Stimulated activated CD4-positive, alpha-beta T cell treated with anti-CD3 and anti-CD28 coated beads, Interleukin-12 subunit alpha, Interleukin-12 subunit beta, amount 100 ng/mL, for 48 hours (primary cell): ENCODE measurements at places on chromosomes 5 and 9.

DNA sequence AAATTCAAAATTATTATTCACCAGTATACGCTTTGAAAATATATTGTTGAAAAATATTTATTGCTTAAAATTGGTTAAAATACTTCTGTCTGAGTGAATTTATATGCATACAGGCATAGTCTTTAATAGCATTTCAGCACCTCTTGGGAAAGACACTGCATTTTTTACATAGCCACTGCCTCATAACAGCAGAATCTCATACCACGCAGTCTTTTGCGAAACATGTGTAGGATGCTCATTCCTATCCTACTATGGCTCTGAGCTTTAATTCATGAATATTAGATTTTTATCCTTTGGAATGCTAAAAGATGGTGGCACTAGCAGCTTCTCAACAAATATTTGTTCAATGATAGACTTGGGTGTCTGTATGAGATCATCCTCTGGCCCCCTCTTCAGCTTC lies 94.0 kb upstream of the SH3GL2 start:
- no peak for DNase-seq

GRCh38 chr9:79221084-79221483 lies 350.7 kb upstream of the TLE4 start:
- no peak for DNase-seq

GRCh38 chr5:61933787-61934626 lies 372.0 kb upstream of the KIF2A start:
- DNase-seq, result no peak

DNA sequence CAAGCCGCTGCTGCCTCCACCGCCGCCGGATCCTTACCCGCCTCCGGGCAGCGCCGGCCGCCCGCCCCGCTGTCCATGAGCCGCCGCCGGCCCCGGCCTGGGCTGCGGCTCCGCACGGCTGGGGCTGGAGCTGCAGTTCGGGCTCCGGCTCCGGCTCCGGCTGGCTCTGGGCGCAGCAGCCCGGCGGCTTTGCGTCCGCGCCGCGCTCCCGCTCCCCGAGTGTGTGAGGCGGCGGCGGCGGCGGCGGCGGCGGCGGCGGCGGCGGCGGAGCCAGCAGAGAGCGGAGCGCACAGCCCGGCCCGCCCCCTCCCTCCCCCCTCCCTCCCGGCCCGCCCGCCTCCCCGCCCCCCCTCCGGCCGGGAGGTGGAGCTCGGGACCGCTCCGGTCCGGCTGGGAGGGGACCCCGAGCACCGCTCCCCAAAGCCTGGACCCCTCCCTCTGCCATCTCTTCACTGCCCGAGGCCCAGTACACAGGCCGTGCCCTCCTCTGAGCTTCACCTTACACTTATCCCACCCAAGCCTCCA lies at the start of gene PCDH1:
Gene PCDH1 (minus strand): TSS at position 225 of the 525 bp plus-strand sequence. CDS start 148 bp downstream, at position 77.
- no peak for DNase-seq

GRCh38 chr5:40976836-40977235 lies 67.5 kb downstream of the C7 start:
- no peak for DNase-seq

- peak; percentile 39 for DNase-seq
Observed at GRCh38 chr9:16154521-16155078, 601.8 kb downstream of the CCDC171 start.

DNA sequence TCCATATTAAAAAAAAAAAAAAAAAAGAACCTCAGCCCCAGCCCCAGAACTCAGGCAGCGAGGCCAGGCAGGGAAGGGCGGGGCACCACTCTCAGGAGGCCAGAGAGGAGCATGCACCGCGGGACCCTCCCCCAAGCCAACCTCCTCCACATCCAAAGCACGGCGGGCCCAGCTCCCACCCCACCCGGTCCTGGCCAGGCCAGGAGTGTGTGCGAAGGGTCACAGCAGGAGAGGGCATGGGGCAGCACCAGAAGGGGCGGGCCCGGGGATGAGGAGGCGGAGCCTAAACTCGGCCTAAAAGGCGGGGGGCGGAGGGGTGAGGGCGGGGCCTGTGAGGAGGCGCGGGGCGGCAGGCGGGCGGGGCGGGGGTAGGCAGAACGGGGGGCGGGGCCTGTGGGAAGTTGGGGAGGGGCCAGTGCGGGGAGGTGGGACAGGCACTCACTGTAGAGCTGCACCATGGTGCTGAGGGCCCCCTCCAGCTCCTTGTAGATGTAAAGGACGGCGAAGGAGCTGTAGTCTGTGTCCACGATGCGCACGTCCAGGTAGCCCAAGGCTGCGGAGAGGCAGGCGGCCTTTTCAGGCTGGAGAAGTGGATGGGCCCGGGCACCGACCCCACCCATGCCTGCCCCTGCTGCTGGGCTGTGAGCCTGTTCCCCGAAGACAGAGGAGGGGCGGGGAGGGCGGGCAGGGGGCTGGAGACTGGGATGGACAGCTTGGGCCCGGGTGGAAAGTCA lies 1.2 kb downstream of the LCN15 start:
- no peak for DNase-seq

DNA sequence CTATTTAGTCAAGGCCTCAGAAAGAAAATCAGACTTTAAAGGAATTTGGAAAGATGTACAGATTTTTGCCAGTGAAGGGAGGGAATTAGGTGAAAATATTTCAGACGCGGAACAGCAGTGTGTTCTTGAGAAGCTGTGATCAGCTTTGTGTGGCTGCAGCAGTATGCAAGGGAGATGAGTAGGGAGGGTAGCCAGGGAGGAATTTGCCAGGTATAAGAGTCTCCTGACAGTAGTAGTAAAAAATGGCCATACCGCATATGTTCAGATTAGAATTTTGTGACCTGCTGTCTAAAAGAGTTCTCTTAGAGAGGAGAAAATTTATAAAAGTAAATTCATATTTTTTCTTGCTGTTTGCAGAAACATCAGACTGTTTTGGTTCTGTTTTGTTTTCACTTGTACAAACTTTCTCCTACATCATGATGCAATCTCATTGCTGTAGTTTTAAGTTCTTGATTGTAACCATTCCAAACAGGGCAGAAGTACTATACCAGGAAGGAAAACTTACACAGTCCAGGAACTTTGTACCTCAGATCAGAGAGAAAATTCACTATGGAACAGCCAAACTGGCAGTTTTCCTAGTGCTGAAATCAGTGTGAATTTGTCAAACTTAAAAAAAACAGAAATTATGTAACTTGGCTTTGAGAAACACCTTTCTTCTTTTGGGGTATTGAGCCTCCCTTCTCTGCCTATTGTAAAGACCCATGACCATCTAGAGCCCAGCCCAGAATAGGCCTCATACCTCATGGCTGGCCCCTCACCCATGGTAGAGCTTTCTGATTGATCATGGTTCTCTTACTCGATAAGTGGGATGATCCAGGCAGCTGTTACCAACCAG lies 78.4 kb upstream of the NR3C1 start:
- DNase-seq, result no peak

- DNase-seq, result no peak
Observed at GRCh38 chr9:133538851-133539833, 4.6 kb downstream of the ADAMTSL2 start.

DNA sequence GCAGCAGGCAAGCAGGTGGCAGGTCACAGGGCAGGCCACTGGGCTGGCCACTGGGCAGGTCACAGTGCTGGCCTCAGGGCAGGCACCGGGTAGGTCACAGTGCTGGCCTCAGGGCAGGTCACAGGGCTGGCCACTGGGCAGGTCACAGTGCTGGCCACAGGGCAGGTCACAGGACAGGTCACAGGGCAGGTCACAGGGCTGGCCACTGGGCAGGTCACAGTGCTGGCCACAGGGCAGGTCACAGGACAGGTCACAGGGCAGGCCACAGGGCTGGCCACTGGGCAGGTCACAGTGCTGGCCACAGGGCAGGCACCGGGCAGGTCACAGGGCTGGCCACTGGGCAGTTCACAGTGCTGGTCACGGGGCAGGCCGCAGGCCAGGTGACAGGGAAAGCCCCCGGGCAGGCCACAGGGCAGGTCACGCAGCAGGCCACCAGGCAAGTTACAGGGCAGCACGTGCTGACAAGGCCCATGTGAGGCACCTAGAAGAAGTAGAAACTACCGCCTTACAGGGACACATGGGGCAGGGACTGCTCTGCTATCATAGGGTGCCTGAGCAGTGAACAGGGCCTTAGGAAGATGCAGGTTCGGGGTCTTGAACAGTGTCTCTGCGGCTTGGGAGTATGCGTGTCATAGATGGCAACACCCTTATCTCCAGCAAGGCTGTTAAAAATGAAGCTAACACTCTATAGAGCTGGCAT lies 18.6 kb upstream of the MED10 start:
- no peak for DNase-seq

GRCh38 chr5:2167671-2168070 lies 284.9 kb upstream of the IRX4 start:
- DNase-seq, result no peak

DNA sequence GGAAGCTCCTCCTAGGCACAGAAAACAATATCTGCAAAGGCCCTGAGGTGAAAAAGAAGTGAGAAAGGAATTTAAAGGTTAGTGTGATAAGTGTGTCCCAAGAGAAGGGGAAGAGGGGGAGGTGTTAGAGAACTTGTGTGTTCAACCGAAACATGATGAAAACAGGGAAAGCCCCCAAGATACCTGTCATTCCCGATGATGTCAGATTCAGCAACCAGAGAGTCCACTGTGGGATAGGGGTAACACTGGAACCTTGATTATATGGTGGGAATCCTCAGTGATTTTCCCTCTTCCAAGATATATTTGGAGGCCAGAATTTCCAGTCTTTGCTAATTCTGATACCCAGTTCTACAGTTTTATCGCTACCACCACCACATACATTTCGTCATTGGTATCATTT lies 15.5 kb upstream of the BNC2 start:
- DNase-seq, result no peak

- DNase-seq, result no peak
Observed at GRCh38 chr9:78539904-78540303, 243.0 kb downstream of the PSAT1 start.

DNA sequence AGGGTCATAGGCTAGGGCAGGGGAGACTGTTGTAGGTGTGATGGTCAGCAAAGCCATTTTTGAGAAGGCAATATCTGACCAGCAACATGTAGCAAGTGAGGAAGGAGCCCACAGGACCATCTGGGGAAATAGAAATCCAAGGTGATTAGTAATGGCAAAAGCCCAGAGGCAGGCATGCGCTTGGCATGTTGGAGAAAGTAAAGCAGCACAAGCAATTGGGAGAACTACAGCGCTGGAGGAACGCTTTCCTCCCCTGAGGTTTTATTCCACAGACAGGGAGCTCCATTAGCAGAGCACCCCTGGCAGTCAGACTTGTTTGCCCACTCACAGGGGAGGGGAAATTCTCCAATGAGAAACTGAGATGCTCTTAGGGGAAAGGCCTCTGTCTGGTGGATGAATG lies 54.8 kb upstream of the FOXB2 start:
- no peak for DNase-seq

- DNase-seq, result no peak
Observed at GRCh38 chr9:109600142-109600541, 102.0 kb upstream of the PTPN3 start.

DNA sequence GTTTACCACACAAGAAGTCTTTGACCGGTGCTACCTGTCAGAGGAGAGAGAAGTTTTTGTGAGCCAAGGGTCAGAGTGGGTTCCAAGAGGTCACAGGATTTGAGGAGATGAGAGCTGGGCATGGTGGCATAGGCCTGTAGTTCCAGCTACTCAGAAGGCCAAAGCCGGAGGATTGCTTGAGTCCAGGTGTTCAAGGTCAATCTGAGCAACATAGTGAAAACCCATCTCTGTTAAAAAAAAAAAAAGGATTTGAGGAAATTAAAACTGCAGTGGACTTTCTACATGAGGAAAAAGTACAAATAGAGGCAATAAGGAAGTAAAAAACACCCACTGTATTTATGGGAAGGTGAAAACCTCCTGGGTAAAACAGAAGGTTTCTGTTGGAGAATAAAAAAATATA lies 63.8 kb downstream of the PHAX start:
- no peak for DNase-seq

GRCh38 chr9:137721479-137721878 lies 102.7 kb downstream of the EHMT1 start:
- DNase-seq, result peak; percentile 35

GRCh38 chr9:3992924-3993323 lies 306.9 kb downstream of the GLIS3 start:
- no peak for DNase-seq

DNA sequence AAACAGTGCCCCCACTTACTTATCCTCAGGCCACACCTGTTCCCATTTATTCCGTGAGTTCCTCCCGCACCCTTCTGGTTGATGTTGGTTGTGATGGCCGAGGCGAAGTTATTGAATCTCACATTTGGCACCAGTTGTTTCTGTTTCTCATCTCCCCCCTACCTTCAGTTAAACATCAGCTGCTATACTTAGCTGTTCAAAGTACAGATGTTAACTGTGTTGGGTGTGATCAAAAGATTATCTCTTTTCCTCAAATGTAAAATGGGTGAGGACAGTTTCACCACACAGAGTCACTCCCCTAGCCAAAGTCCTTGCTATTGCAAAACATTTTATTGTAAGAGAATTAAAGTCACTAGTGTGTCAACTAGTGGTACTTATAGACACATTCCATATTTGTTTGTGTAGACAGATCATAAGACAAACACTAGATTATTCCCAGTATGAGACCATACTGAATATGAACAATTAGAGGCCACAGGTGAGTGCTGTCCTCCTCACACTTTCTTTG lies 43.2 kb upstream of the PRSS3 start:
- DNase-seq, result no peak

- DNase-seq, result no peak
Observed at GRCh38 chr5:31722111-31722510, 83.2 kb downstream of the PDZD2 start.

- no peak for DNase-seq
Observed at GRCh38 chr9:100586093-100586492, 8.2 kb downstream of the CAVIN4 start.

GRCh38 chr9:122080986-122081385 lies 12.1 kb downstream of the TTLL11 start:
- no peak for DNase-seq

GRCh38 chr5:73263001-73263710 lies 90.2 kb downstream of the TMEM174 start:
- DNase-seq, result no peak

DNA sequence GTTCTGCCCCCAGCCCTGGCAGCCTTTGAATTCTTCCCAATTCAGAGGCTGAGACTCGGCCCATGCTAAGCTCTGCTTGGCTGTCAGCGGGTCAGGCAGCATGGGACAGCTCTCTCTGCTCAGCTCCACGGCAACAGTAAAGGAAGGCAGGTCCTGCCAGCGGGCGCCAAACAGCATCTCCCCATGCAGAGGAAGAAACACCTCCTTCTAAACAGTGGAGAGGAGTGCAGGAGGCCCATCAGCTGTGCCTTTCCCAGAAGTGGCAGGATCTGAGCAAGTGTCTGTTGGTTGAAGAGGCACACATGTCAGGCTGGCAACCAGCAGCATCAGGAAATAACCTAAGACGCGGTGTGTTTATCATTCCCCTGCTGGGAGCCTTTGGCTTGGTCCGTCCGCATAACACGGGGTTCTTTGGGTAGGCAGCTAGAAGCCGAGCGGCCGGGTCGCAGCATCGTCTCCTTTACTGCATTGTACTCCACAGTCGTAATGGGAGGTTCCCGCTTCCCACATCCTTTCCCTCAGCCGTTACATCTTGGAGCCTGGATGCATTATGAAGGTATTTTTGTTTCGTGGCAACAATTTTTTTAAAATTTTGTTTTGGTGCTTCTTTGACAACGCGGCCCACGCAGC lies 42.7 kb upstream of the NCS1 start:
- DNase-seq, result no peak
